ENCODE measurements at places on chromosomes 1 and 21.
A peak's percentile ranks its signal among the peaks of the same experiment; 100 is the strongest.

- no peak for DNase-seq
Observed at GRCh38 chr1:93467606-93468005, 19.7 kb downstream of the FNBP1L start.

DNA sequence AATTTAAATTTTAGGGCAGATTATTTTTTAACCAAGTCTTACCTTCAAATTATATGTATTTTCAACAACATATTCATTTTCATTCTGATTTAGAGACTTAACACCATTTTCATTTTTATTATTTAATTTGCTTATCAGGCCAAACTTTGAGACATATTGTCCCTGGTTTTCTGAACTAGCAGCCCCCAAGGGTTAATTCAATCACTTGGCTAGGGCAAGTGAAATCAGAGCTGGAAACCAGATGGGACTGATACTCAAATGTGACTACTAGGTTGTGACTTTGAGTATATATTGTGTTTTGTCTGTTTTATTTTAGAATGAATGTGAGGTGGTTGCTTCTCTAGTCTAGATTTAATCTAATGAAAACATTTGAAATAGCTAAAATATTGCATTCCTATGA lies 198.9 kb upstream of the PTGFR start:
- DNase-seq: no peak

GRCh38 chr1:172482044-172482443 lies 38.2 kb upstream of the PIGC start:
- no peak for DNase-seq

DNA sequence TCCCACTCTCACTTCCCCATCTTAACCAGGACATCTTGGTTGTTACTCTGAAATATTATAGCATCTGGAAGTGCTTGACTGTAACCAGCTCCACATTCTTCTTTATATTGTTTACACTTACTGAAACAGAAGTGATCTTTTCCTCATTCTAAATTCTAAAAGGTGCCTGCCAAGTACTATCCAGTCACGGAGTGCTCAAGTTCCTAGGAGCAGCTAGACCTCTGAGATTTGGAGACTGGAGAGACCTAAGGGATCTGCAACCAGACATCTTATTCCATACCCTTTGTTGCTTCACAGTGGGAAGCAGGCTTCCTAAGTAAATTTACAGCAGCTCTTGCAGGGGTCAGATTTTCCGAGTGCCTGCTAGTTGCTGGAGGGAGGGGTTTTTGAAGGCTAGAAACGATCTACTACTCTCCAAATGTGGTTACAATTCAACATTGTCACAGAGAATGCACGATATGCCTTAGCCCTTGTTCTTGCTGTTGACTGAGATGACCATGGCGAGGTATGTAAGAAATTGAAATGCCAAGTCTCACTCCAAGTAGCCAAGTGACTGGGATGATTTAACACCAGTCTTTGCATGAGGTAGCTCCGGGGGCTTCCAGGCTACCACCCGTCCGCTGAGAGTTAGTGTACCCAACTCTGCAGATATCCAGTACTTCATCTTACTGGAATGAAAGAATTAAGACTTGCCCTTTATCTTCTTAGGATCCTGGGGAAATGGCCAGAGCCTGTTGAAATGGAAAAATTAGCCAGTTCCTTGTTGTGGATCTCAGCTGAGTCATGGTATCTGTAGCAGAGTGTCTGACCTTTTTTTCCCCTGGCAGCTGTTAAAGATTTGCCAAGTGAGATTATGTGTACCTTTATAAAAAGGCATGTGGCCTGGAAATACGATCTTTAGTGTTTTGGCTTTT lies 150.8 kb downstream of the MAST2 start:
- no peak for DNase-seq

DNA sequence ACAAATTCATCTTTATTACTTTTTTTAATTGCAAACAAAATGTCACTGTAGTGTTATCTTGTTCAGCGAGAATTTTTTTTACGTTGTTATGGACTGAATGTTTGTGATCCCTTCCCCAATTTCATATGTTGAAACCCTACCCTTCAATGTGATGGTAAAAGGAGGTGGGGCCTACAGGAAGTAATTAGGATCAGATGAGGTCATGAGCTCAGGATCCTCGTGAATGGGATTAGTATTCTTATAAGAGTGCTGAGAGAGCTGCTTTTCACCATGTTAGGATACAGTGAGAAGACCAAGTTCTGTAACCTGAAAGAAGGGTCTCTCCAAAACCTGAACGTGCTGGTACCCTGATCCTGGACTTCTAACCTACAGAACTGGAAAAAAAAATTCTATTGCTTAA lies 646.0 kb upstream of the TMPRSS15 start:
- DNase-seq: no peak

DNA sequence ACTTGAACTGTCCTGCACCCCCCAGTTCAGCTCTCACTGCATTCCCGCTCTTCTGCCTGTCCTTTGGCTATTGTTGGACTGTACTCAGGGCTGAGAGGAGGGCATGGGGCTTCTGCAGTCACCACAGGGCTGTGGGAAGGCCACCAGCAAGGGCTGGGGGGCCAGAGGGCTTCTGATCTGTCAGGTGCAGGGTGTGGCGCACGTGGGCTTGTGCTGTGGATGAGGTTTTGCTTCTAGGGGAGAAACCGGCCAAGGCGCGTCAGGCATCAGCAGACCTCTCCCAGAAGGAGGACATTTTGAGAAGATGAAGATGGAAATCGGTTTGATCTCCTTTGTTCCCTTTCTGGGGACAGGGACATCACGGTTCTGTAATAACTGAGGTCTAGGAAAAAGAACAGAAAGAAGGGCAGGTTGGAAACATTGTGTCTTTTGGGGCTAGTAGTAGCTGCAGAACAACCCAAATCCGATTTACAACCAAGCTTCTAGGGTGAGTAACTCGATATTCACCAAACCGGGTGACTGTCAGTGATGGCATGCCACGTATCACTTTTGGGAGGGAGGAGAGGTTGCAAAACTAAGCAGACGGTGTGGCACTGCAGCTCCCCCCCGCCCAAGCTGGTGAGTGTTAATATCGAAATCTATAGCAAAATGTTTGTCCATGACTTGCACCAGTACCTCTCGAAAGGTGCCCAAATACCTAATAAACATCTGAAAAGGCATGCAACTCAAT lies 40.9 kb downstream of the AGPAT3 start:
- no peak for DNase-seq

DNA sequence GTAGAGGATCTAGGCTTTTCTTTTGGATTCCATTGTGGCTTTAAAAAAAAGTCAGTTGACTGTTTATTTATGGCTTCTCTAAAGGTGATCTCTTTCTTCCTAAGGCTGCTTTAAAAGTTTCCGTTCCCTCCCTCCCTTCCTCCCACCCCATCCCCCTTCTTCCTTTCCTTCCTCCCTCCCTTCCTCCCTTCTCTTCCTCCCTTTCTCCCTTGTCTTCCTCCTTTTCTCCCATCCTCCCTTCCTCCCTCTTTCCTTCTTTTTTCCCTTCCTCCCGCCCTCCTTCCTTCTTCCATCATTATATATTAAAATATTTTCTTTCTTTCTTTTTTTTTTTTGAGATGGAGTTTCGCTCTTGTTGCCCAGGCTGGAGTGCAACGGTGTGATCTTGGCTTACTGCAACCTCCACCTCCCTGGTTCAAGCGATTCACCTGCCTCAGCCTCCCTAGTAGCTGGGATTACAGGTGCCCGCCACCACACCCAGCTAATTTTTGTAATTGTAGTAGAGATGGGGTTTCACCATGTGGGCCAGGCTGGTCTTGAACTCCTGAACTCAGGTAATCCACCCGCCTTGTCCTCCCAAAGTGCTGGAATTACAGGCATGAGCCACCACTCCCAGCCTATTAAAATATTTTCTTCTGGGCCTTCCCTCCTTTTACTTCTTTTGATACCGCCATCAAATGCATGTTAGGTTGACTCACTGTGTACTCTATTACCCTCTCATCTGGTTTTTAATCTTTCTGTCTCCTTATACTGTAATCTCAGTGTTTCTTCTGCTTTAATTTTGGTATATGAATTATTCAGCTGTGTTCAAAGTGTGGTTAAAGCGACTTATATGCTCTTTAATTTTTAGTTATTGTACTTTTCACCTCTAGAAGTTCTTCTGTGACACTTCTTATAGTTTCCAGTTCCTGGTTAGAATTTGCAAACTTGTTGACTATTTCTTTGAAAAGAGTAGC lies 59.2 kb upstream of the ATP5PO start:
- no peak for DNase-seq

GRCh38 chr1:40723196-40723955 lies 31.9 kb downstream of the NFYC start:
- no peak for DNase-seq

- DNase-seq: peak; percentile 49
Observed at GRCh38 chr1:66364578-66365391, 169.2 kb upstream of the SGIP1 start.

DNA sequence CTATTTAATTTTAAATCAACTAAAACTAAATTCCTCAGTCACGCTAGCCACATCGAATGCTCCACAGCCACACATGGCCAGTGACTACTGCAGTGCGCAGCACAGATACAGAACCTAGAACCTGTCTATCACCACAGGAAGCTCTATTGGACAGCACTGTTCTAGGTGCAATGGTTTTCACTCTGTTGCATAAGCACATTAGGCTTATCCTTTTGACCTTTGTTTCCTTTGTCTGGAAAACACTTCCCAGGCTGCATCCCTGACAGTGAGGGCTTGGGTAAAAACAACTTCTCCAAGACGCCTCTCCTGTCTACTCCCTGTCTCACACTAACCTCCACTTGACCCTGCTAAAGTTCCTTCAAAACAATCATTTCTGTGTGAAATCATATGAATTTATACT lies 33.6 kb upstream of the RAP1GAP start:
- no peak for DNase-seq

DNA sequence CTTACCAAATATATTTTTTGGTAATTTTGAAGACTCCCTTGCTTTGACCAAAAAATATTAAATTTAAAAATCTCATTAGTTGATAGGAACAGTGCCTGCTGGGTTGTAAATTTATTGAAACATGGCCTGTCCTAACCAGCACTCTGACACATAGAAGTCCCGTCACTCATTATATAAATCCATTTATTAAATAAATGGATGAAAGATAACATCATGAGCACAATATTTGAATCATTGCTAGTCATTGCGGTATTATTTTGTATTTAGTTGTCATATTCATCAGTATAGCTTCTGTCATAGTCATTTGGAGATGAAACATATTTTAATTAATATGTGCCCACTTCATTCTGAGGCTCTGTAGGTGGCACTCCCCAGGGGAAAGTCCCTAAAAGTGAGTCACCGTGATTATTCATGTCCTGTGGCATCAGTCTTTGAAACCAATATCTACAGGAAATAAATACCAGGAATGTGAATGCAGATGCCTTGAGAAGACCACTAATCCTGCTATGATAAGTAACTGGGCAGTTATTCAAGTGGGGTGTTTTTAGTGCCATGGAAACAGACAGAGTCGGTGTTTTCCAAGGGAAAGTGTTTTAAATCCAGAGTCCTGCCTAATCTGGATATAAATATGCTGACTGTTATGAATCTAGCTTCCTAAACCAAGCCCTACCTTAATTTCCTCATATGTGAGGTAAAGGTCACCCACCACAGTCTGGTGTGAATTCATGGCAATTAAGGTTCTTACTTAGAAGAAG lies 302.0 kb downstream of the DUSP10 start:
- DNase-seq: peak; percentile 14

DNA sequence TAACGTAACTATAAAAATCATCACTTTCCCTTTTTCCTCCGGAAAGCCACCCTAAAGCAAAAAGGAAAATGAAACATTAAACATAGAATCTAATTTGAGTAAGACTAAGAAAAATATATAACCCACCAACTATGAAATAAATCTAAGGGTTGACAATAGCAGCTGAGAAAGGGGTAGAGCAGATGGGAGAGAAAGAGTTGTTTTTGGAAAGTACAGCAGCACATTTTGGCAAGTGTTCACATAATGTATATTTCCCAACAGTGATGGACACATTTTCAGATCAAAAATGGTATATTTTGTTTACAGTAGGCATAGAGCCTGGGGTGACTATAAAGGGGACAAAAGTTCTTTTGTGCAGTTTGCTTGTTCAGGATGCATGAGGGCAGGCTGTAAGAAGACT lies 1287.4 kb upstream of the B3GALT2 start:
- DNase-seq: no peak

- DNase-seq: no peak
Observed at GRCh38 chr1:8118031-8118451, 91.9 kb upstream of the ERRFI1 start.

GRCh38 chr1:180926164-180926981 lies 13.7 kb downstream of the KIAA1614 start:
- no peak for DNase-seq

- no peak for DNase-seq
Observed at GRCh38 chr1:26094076-26094669, 17.5 kb upstream of the PDIK1L start.

GRCh38 chr1:39919545-39919944 lies 17.8 kb upstream of the MYCL start:
- no peak for DNase-seq

Data from stimulated activated effector memory CD8-positive, alpha-beta T cell treated with anti-CD3 and anti-CD28 coated beads, Interleukin-12 subunit alpha, Interleukin-12 subunit beta, amount 100 ng/mL, for 72 hours (primary cell).